ENCODE measurements at places on chromosomes 1 and 21.
A peak's percentile ranks its signal among the peaks of the same experiment; 100 is the strongest.

GRCh38 chr21:33123374-33124123, 53.6 kb downstream of the OLIG1 start:
- DNase-seq = no peak

GRCh38 chr1:231278100-231278790, 37.2 kb downstream of the GNPAT start:
- DNase-seq = peak; percentile 16

GRCh38 chr1:24329797-24330543, 10.8 kb downstream of the GRHL3 start:
- no peak for DNase-seq

- no peak for DNase-seq
Measured at GRCh38 chr1:76587212-76587611, 280.1 kb upstream of the ST6GALNAC5 start.

GRCh38 chr21:36513430-36513829, 33.5 kb upstream of the CLDN14 start:
- no peak for DNase-seq

DNA sequence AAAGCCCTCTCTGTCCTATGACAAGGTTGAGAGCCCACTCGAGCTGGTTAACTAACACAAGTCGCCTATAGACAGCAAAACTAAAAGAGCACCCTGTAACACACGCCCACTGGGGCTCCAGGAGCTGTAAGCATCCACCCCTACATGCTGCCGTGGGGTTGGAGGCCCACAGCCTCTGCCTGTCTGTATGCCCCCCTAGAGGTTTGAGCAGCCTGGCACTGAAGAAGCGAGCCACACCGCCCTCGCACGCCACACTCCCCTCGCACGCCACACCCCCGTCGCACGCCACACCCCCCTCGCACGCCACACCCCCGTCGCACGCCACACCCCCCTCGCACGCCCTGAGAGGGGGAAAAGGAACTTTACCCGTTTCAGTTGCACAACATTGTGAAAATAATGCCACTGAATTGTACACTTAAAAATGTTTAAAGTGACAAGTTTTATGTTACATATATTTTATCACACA, 13.2 kb upstream of the HMGCL start:
- DNase-seq = peak; percentile 68

DNA sequence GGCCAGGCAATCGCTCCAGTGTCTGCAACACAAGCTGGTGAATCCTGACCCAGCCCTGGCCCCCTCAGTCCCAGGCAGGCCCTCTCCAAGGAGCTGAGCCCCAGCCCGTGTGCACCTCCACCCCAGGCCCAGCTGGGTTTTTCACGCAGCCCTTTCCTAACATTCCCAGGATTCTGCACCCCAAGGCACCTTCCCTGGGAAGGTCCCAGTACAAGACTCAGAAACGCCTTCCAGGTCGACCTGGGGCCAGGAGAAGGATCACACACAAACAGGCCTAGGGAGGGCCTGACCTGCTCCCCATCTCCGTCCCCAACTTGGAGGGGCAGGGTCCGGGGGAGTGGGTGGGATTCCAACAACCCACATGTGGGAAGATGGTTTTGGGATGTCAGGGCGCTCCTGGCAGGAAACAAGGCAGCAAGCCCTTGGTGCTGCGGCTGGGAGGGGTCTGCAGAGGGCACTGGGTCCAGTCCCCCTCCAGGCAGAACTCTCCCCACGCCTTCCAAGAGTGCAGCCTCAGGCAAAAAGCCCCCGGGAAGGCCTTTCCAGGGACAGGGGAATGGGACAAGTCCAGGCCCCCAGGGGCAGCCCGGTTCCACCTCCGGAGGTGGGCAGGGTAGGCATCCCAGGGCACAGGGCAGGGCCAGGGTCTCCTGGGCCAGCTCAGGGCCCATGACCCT, 58.3 kb downstream of the KCNAB2 start:
- no peak for DNase-seq

- peak; percentile 63 for DNase-seq
Measured at GRCh38 chr1:43979528-43980254, 681 bp downstream of the B4GALT2 start.

GRCh38 chr1:9280015-9280860, 12.5 kb upstream of the SPSB1 start:
- peak; percentile 29 for DNase-seq

GRCh38 chr1:187276677-187277076, 447.9 kb downstream of the PLA2G4A start:
- no peak for DNase-seq

- DNase-seq = no peak
Measured at GRCh38 chr1:179318491-179318890, 24.9 kb downstream of the SOAT1 start.

DNA sequence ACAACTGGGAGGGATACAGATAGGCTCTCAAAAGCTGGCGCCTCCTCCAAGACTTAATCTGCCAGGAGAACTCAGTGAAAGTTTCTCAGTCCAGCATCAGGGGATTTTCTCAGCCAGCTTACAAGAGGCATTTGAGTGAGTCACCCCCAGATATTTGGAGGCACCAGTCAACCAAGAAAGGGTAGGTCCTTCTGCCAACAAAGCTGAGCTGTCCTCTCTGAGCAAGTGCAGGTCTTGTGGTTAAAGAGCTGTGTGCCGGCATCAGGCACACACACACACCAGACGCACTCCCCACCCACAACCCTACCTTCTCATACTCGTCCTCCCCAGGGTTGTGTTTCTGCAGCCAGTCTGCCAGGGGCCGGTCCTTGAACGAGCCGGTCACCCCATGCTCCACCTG, 27.0 kb upstream of the PPP1R15B start:
- DNase-seq = no peak

- DNase-seq = no peak
Measured at GRCh38 chr1:245652660-245653427, 498.1 kb downstream of the KIF26B start.

DNA sequence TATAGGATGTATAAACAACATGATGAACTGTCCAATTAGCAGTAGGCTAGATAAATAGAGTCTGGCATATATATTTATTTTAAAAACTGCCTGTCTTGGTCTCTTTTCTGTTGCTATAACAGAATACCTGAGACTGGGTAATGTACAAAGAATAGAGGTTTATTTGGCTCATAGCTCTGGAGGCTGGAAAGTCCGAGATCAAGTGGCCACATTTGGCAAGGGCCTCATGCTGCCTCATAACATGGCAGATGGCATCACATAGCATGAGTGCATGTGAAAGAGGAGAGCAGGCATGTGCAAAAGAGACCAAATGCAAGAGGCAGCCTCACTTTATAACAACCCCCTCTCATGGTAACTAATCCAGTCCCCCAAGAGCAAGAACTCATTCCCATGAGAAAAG, 6.0 kb downstream of the STYXL2 start:
- no peak for DNase-seq

DNA sequence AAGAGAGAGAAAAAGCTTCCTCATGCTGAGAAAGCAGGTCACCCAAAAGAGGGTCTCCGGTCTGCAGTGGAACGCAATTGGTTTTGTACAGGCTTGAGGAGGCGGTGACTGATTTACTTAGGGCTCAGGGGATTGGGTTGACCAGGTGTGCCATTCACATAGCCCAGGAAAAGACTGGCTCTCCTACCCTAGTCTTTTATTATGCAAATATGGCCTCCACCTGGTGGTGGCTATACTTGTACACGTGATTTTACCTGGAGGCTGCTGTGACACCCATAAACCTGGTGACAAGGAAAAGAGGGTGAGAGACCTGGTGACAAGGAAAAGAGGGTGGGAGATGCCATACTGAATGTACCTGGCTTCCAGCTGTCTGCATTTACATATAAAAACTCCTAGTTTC, 49.9 kb downstream of the DNTTIP2 start:
- DNase-seq = no peak

DNA sequence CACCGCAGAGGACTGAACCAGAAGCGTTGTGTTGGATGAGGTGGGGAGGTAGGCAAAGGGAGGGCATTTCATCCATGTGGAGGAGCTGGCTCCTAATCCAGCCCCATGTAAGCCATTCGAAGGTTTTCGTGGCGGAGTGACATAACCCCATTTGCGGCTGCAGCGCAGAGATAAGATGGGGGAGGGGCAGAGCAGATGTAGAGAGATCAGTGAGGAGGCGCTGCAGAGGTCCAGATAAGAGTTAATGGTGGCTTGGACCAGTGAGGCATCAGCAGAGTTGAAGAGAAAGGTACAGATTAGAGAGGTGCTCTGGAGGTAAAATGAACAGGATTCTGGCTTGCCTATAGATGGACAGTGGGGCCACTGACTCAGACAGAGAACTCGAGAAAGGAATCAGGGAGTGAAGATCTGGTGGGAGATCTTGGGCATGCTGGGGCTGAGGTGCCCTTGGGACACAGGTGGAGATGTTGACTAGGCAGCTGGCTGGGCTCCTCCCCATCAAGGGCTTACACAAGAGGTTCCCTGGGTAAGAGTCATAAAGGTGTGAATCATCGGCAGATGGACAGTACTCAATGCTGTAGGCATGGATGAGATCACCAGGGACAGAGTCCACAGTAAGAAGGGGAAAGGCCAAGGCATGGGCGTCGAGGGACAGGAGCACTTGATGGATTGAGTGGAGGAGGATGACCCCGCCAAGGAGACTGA, 7.8 kb upstream of the PTPRF start:
- no peak for DNase-seq

DNA sequence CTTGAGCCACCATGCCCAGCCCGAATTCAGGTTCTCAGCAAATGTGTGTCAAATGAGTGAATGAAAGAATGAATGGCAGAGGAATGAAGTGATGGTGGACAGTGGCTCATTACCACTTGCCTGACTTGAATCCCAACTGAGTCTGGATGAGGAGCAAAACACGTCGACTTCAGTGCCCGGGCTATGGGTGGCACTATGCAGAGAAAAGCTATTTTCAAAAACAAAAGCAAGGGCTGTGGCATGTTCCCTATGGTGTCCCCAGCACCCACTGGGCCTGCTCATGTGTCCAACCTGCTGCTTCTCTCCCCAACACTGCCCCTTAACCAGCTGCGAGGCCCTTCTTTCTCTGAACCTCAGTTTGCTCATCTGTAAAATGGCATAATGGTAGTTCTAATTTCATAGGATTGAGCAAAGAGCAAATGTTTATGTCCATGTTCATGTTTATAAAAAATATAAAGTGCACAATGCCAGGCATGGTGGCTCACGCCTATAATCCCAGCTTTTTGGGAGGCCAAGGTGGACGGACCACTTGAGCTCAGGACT, 4.3 kb upstream of the MAD2L2 start:
- no peak for DNase-seq

DNA sequence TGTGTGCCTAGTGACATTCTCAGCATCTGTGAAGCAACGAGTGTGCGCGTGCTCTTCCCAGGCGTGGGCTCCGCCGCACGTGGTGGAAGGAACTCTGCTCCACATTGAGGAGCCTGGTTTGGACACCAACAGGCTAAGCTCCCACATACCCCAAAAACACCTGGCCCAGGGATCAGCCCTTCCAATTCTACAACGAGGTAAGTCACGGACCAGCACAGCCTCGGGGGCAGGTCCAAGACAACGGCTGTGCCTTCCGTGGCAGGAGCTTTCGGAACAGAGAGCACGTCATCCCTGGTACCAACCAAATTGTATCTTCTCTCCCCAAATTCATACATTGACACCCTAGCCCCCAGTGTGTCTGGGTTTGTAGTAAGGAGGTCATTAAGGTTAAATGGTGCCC, 27.2 kb upstream of the PDE9A start:
- DNase-seq = no peak

DNA sequence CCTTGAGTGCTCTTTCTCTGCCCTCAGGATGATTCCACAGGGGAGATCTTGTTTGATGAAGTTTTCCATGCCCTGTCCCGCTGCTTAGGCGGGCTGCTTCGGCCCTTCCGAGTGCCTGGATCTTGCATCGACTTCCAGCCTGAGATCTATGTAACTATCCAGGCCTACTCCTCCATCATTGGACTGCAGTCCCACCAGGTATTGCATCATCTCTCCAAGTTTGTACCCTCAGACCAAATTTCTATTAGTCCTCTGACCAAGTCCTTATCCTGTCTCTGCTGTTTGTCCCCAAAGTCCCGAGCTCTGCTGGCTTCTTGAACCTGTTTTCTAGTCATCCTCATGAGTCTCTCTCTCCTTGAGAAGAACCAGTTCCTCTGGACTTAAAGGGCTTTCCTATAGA, 14.7 kb downstream of the SZT2 start:
- DNase-seq = no peak

DNA sequence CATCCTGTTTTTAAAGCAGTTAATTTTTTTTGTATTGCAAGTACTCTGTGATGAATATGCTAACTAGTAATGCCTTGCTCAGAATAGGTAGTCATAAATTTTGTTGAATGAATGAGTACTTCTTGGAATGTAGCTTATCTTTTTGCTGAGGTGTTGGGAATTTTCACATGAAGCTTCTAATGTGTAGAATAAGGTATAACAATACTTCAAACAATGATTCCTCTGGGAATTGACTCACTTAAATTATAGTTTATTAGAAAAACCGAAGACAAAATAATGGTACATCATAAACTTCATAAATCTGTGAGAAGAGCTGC, 13.9 kb downstream of the CDC14A start:
- no peak for DNase-seq

DNA sequence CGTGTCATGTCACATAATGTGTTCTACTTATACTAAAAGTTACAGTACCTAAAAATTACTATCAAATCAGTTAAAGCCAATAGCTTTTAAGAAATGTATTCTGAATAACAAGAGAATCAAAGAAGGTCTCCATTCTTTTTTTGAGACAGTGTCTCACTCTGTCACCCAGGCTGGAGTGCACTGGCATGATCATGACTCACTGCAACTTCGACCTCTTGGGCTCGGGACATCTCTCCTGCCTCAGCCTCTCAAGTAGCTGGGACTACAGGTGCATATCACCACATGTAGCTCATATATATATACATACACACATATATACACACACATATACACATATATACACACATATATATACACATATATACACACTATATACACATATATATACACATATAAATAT, 20.1 kb downstream of the COP1 start:
- no peak for DNase-seq

DNA sequence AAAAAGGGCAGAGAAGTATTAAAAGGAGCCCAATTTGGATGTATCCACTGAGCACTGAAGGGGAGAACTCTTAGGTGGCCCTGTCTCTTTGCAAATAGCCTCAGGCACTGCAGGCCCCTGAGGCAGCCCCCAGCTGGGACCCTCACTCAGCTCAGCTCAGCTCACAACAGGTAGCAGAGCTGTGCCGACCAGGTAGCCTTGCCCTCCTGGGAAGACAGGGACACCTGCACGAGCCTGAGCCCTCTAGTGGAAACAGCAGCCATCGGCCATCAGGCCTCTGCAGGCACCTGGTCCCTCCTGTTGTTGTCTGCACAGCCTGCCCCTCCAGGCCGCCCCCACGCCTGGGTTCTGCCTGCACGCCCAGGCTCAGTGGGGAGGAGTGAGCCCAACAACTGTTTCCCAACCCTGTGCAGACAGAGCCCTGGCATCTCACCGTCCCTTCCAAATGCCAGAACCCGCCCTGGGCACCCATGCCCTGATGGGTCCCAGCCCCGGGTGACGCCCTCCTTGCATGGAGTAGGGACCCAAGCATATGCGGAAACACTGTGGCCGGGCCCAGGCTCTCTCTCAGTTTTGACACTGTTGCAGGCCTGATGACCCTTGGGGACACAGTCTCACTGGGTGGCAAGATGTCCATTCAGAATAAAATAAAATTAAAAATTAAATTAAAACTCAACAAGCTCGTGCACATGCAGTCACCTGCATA, 60.0 kb upstream of the AJAP1 start:
- DNase-seq = no peak

- no peak for DNase-seq
Measured at GRCh38 chr1:236930503-236930902, 73.7 kb downstream of the MT1HL1 start.

GRCh38 chr1:40396420-40396819, 22.9 kb downstream of the SMAP2 start:
- no peak for DNase-seq

- no peak for DNase-seq
Measured at GRCh38 chr1:119288751-119289150, 79.8 kb upstream of the HAO2 start.
